ENCODE measurements at places on chromosomes 1 and 21. TPM values are rescaled to one million over a fixed set of nuclear protein-coding genes. Genes with fewer than 3 reads are reported as not detected.

The F13B gene
- not detected for total RNA-seq

The TFF2 gene
- not detected for total RNA-seq

The GPR157 gene
- 9.8 TPM for total RNA-seq

The PLEKHO1 gene
- 35.0 TPM for total RNA-seq

The ADCY10 gene
- not detected for total RNA-seq

DNA sequence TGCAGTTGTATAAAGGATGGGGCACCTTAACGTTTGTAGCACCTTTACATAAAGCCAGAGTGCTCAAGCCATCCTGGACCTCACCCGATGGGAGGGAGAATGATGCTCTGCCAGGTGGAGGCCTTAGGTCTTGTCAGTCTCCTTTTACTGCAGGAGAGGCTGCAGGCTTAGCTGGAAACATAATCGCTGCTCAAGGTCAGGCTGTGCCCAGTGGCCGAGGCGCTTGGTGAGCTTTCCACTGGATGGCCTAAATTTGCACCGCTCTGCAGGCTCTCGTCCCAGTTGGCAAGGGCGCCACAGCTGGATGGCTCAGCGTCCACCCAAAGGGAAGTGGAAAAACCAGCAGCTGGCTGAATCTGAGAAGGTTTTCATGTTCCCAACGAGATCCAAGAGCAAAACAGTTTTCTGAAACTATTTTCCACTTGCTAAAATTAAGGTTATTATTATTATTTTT is 438.9 kb downstream of the CAMTA1 start:
- DNase-seq = no peak

DNA sequence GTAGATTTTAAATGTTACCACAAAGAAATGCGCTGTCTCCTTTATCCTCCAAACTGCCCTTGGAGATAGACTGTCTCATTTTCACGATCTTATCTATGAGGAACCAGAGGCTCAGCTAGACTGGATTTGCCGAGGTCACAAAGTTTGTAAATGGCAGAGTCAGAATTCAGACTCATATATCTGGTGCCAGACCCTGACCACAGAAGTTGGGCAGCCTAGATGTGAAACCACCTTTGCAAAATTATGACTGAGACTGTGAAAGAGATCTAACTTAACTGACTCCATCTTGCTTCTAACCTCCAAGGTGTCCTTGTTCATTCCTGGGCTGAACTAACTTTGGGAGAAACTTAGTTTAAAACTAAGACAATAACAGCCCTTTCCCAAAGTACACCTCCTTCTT is 14.1 kb downstream of the CNR2 start:
- DNase-seq = no peak

DNA sequence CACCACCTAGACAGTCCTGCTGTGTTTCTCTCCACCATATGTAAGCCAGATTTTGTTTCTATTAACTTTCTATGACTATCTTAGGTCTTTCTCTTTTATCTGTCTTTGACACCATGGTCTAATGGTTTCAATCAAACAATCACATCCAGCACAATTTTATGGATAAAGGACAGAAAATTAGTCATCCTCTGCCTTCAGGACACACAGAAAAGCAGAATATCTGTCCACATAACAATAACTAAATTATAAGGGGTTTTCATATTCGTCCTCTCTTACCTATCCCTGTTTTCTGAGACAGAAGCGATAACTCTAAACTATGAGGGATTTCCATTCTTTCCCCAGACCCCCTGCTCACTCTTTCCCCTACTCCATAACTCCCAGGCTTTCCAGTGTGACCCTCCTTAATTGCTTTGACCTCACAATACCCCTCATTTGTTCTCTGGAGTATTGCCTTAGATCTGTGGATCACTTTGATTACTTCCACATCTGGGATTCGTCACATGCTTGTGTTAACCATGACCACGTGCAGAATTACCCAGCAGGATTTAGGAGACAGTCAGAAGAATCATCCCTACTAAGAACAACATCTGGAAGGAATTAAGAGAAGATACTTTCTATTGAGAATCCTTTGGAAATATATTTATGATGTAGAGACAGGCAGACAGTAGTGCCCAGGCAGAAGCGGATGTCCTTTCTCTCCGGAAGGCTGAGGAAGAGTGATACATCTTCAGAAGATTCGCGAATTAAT is 108.2 kb upstream of the GREM2 start:
- no peak for DNase-seq

DNA sequence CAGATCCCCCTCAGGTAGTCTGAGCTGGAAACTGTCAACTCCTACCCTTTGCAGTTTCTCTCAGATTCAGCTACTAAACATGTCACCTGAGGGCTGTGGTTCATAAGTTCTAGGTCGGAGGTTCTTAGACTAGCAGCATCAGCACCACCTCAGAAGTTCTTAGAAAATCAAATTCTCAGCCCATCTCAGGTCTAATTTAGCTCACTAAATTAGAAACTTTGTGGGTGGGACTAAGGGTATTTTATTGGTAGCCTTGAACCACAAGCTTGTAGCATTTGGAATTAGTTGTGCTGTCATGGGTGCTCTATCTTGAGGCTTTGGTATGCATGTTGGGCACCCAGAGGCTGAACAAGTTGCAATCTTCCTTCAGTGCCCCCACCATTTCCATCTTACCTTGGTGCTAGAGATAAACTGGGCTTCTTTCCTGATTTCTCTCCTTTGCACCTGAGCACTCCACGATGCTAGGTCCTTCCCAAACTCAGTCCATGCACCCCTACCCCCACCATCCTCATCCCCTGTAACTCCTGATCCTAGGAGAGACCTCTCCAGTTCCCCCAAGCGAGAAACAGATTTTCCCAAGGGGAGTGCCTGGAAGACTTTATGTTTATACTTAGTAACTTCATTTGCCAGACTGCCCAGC is 54.2 kb downstream of the S1PR1 start:
- no peak for DNase-seq

- DNase-seq = no peak
These were observed 628.1 kb downstream of the LMO4 start for GRCh38 chr1:87956750-87957149.

DNA sequence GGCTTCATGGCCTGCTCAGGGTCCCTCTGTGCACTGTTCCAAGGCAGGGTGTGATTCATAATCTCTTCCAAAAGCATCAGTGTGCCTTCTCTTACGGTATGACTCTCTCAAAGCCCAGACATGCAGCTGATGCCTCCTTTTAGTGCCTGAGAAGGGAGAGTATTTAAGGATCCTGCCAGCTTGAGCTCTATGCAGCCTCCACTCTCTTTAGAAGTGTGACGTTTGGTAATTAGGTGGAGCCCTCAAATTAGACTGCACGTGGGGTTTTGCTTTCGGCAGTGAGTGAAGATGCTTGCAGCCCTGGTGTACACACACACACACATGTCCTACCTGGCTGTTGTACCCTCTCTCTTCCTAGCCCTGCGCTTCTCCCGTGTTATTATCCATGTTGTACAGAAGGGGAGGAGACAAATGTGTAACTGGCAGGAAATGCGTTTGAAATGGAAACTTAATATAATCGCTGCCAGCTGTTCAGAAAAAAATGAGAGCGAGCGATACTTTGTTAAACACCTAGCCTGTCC is 2.6 kb upstream of the C1orf174 start:
- no peak for DNase-seq

DNA sequence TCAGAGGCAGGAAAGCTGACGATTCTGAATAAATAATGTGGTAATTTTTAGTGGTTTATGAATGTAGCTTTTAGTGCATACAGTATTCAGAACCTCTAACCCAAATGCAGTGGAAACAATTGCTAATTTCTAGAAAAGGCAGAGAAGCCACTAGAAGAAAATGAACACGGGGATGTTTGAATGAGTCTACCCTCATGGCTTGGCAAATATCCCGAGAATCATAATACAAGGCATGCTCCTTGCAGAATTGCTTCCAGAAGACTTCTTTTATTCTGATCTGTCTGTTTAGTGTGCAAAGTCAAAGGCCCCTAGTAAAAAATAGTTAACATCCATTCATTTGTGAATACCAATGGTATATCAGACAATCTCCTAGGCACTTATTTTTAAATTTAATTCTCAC is 246.8 kb downstream of the LMO4 start:
- DNase-seq = no peak

- no peak for DNase-seq
These were observed 12.7 kb upstream of the PDPN start for GRCh38 chr1:13570924-13571323.

DNA sequence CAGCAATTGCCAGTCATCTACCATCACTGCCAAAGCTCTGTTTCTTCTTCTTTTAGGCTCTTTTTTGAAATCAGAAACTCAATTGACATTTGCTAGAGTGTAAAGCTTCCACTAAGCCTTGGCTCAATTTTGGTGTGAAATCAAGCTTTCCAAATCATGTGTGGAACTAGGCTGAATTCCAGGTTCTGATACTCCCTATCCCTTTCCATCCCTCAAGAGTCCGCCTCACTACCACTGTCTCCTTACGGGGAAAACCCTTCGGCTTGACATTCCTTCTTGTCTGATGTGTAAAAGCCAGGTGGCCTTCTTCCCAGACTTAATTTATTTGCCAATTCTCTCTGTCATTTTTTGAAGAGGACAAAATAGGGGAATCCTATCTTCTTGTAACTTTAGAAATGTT is 47.2 kb upstream of the PRMT6 start:
- DNase-seq = no peak

DNA sequence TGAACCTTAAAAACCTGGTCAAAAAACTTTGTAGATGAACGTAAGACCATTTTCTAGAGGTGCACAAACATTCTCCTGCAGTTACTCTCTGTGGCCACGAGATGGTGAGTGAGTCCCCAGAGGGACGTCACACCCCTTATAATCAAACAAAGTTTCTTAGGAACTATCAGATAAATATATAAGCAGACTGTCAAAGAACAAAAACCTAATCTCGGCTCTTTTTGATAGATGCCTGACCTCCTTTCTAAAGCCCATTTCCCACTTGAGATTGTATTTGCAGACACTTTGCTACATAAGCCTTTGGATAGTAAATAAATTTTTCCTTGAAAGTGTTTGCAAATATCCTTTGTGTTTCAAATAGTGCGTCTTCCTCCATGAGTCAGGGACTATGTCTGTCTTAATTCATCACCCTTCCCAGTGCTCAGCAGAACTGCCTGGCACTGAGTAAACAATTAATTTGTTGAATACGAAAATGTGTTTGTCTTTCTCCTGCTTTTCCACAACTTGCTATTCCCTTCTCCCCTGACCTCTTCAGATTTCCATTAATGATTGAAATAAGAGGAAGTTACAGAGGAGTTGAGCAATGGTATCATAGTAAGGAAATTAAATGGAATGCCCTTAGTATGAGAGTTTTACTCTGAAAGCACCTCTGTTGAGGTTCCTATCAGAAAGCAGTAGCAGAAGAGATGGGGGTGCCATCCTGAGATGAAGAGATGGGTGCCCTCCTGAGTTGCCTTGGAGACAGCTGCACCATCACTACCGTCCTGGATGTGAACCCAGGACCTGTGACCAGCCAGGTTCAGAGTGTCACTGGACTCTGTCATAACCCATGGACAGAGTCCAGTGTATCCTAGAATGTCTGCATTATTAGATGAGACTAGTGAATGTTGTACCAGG is 57.8 kb upstream of the RAVER2 start:
- no peak for DNase-seq

DNA sequence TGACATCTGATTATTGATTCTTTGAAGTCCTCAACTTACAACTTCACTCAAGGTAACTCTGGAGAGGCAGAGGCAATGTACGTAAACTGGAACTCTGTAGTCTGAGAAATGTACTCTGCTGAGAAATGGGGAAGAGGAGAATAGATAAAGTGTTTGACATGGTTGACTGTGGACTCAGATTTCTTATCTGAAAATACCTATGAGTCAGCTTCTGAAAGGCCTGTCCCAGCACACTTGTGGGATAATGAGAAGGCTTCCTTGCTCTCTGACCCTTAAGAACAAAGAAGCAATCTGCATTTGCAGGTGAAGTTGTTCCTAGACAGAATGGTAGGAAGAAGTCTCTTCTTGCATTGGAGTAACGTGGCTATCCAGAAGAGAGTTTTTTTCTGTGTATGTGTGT is 1573.5 kb downstream of the BRINP3 start:
- DNase-seq = no peak
